Stimulated activated CD8-positive, alpha-beta memory T cell treated with anti-CD3 and anti-CD28 coated beads, Interleukin-7, amount 100 ng/mL, for 4 hours (primary cell): ENCODE measurements at places on chromosomes 1 and 21.

- DNase-seq = peak; percentile 74
Measured at GRCh38 chr1:110460253-110461220, 9.6 kb downstream of the PROK1 start.

GRCh38 chr1:66305927-66306326 lies 228.0 kb upstream of the SGIP1 start:
- no peak for DNase-seq

DNA sequence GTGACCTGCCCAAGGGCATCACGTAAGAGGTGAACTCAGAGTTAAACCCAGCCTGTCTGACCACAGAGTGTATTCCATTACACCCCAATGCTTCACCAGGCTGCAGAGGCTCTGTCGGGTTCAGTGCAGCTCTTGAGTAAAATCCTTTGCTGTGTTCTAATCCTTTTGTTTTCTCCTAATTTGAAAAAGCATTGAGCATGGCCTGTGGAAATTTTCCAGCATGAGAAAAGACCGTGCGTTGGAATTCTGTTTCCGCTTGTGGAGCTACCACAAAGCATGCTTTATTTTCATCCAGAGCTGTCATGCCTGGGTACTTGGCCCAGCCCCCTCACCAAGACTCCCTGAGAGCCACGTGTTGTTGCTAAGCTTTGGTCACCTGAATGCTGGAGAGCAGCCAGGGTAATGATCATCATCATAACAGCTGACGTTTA lies 317.6 kb downstream of the PRDM2 start:
- no peak for DNase-seq

DNA sequence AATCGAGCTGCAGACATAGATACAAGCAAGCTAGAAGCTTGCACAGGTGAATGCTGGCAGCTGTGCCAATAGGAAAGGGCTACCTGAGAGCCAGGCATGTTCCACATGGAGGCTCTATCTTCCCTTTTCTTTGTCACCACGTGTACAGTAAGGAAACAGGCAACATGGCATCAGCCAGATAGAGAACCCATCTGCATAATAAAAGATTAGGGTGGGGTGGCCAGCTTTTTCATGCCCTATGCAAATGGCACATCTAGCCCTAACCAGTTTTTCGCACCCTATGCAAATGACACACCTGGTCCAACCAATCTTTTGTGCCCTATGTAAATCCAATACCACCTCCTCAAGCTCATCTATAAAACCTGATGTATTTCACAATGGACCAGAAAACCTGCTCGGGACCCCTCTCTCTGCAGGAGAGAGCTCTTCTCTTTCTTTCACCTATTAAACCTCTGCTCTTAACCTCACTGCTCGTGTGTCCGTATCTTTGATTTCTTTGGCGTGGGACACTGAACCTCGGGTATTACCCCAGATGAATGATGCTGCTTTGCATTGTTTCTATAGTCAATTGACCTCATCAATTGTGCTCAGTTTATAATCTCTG lies 93.9 kb downstream of the SLC30A10 start:
- DNase-seq = no peak

DNA sequence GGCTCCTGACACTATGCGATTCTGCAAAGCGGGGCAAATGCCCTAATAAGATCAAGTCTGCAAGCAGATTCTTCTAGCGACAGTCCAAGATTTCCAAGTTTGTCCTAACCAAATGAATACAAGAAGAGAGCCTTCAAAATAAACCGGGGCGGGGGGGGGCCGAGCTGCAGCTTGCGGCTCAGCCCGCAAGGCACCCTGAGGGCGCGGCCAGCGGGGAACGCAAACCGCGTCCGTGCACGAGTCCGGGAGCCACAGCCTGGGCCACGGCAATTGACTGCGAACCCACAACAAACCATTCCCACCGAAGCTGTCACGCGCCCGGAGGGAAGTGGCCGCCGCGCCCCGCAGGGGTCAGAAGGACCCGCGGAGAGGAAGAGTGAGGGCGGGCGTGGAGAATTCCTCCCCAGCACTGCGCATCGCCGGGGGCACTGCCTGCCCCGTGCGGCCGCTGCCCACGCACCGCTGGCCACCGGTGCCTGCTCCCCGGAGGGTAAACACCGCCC lies 687 bp downstream of the TGFBR3 start:
- DNase-seq = peak; percentile 35

DNA sequence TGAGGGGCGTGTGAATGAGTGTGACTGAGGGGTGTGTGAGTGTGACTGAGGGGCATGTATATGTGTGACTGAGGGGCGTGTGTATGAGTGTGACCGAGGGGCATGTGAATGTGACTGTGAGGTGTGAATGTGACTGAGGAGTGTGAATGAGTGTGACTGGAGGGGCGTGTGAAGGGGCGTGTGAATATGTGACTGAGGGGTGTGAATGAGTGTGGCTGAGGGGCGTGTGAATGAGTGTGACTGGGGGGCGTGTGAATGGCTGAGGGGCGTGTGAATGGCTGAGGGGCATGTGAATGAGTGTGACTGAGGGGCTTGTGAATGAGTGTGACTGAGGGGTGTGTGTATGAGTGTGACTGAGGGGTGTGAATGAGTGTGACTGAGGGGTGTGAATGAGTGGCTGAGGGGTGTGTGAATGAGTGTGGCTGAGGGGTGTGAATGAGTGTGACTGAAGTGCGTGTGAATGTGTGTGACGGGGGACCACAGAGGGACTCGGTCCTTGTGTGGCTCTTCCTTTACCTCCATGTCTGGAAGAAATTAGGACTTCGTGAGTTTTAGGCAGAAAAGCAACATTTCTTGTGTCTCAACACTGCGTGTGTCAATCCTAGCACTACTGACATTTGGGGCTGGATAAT lies 105.8 kb downstream of the GLIS1 start:
- DNase-seq = no peak

DNA sequence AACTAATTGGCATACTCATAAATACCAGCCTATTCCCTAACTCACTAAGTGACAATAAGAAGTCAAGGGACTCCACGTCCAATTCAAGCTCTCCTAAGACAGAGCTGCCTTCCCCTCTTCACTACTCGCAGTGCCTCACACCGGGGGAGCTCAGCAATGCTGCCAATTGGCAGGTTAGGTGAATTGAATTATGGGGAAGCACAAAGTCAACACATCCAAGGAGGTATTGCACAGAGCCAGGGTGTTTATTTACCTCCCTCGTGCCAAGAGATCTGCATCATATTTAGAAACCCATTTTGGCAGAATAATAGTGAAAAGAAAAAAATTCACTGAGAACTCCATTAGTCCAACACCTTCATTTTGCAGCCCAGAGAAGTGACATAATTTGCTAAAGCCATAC lies 20.4 kb upstream of the TNR start:
- DNase-seq = no peak

- no peak for DNase-seq
Measured at GRCh38 chr1:34405266-34405959, 228.7 kb downstream of the C1orf94 start.

DNA sequence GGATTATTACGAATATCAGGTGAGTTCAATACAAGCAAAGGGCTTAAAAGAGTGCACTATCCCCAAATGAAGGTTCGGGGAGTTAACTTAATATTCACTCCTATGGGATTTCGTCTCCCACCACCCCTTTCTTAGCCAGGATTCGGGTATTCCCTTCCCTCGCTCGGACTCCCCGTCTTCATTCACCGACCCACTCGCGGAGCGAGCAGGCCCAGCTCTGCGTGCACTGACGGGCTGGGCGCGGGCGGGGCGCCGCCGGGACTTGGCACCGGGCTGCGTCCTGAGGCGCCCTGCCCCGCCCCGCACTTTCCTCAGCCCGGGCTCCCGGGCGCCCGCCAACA lies 7.7 kb upstream of the MPZL1 start:
- no peak for DNase-seq

DNA sequence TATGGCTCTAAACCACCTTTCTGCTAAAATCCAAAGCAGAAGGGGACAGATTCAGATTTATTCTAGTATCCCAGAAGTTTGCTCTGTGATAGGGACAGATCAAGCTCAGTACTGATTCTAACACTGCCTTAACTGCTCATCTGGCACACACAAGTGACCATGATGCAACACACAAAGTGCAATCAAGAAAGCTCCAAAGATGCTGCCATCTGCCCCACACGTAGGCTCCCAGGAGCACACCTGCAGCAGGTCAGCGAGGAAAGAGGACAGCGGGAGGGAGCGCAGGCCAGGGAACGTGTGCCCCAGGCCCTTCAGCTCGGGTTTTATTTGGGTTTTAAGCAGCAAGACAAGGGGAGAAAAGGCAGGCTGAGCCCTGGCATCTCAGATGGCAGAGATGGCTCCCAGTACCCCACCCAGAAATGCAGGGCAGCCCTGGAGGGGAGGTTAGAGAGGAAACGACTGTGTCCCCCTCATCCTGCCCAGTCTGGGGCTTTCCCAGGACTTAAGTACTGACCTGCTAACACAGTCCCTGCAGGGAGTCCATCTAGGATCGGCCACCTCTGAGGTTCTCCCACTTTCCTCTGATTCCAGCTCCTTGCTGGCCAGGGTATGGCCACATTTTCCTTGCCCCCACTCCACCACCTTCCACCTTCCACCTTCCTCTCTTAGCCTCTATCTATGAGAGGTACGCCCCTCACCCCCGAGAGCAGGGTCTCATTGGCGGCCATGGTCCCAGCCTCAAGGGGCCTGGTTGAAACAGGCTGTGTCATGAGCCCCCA lies 1.2 kb downstream of the TRIM11 start:
- DNase-seq = no peak

DNA sequence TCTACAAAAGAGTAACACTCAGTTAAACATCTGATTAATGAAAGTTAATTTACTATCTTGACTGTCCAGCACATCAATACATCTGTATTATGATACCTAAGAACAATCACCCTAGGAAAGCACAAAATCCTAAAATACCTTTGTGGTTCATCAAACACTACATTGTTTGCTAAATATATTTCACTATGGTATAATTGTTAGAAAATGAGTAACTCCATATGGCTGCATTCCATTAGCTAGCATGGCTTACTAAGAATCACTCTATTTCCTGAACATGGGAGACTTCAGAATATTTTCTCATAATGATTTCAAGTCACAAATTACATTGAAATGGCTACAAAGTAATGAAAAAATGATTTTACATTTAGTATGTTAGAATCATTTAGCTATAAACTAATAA lies 12.5 kb downstream of the TRMT1L start:
- DNase-seq = no peak

- DNase-seq = no peak
Measured at GRCh38 chr1:239233626-239234025, 152.7 kb upstream of the CHRM3 start.

GRCh38 chr1:82586473-82586872 lies 785.7 kb downstream of the ADGRL2 start:
- no peak for DNase-seq

GRCh38 chr1:40316595-40317393 lies at the start of gene COL9A2:
COL9A2 (minus strand) TSS chr1:40317286; CDS start chr1:40317197, 89 bp downstream.
- peak; percentile 68 for DNase-seq

GRCh38 chr1:212285685-212286555 lies 710 bp downstream of the PPP2R5A start:
- DNase-seq = peak; percentile 43

DNA sequence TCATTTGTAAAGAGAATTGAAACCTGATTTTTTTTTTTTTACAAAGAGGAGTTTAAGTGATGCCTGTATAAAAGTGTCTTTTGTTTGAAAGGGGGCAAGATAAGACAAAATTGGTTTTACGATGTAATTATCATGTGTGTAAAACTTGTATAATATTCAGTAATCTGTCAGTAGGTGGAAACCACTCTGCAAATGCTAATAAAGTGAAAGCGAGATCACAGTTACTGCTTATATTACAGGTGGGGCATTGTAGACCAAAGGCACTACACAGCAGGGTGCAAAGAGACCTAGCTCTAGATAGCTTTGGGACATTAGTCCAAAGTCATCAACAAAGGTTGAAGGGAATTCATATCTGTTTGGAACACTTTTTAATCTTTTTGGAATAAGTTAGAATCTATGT lies 174.2 kb downstream of the LHX8 start:
- DNase-seq = no peak

DNA sequence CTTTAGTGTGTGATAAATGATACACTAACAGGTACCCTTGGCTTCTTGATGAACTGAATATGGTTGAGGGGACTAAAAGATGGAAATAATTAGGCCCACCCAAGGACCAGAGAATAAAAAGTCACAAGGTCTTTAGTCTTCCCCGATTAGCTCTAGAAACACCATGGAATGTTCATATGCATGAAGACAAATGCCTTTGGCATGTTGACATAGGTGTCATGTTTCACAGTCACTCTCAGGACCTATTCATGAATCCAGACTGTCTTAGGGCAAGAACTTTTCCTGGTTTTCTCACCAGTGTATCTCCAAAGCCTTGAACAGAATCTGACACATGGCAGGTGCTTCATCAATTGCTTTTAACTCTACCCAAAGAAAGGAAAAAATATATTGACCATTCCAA lies 412.8 kb downstream of the AJAP1 start:
- no peak for DNase-seq

GRCh38 chr1:182841368-182841988 lies 2.3 kb downstream of the DHX9 start:
- no peak for DNase-seq

DNA sequence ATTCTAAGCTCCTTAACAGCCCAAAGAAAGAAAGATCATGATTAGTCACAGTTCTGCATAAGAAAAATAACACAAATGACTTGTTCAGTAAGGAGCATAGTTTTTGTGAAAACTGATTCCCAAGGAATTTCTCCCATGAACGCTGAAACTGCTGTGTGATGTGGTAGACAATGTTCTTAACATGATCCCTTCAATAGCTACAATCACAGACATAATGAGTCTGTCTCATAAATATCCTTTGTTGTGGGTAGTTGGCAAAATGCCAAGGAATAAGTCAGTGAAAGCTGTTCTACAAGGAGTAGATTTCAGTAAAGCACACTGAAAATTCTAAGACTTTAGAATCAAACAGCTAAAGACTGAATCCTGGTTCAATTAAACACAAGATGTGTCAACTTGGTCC lies 404.8 kb downstream of the HLX start:
- DNase-seq = no peak

- DNase-seq = no peak
Measured at GRCh38 chr1:179208681-179209477, 20.6 kb downstream of the ABL2 start.

GRCh38 chr1:156006666-156007376 lies 13.9 kb downstream of the SSR2 start:
- DNase-seq = no peak

- no peak for DNase-seq
Measured at GRCh38 chr1:56508523-56508983, 70.8 kb downstream of the PLPP3 start.

- DNase-seq = no peak
Measured at GRCh38 chr1:3404801-3405200, 49.7 kb upstream of the ARHGEF16 start.

DNA sequence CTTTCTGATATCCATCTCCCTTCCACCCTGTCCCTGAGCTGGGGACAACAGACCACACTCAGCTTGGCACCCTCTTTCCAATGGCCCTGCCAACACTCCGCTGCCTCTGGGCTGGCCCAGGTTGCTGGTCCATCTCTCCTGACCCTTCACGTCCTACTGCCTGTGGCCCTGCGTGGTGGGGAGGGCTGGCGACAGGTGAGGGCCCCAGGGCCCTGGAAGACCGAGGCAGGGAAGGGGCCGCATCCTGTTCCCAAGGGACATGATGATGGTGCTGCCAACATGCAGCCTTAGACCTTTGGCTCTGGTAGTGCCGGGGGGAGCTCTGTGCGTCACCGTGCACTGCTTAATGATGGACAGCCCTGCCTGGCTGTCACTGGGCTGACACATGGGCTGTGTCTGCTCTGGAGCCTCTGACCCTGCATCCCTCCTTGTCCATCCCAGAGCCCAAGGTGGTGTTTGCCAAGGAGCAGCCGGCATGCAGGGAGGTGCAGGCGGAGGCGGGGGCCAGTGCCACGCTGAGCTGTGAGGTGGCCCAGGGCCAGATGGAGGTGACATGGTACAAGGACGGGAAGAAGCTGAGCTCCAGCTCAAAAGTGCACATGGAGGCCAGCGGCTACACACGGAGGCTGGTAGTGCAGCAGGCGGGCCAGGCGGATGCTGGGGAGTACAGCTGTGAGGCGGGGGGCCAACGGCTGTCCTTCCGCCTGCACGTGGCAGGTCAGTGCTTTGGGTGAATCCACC lies 65.2 kb downstream of the OBSCN start:
- no peak for DNase-seq
